COLO829 (cell line): ENCODE measurements at places on chromosomes 7 and 10.
A peak's percentile ranks its signal among the peaks of the same experiment; 100 is the strongest.

GRCh38 chr10:105413997-105414396, 772.9 kb downstream of the SORCS3 start:
- DNase-seq, result no peak

GRCh38 chr7:149385195-149385950, 75.5 kb downstream of the ZNF777 start:
- no peak for DNase-seq

DNA sequence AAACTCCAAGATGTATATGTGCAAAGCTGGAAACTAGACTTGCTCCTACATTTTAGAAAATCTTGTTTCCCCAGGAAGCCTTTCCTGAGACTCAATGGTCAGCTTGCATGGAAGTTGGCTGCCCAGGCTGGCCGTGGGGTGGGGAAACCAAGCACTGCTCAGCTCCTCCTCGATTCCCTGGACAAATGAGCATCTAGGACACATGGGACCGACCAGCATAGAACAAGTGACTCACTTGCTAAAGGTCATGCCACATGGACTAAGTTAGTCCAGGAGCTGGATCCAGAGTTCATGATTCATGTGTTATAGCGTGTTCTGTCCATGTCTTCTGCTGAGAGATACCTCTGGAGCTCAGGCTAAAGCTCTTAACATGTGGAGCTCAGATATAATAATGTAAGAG, 6.2 kb downstream of the FAM180A start:
- DNase-seq, result no peak

DNA sequence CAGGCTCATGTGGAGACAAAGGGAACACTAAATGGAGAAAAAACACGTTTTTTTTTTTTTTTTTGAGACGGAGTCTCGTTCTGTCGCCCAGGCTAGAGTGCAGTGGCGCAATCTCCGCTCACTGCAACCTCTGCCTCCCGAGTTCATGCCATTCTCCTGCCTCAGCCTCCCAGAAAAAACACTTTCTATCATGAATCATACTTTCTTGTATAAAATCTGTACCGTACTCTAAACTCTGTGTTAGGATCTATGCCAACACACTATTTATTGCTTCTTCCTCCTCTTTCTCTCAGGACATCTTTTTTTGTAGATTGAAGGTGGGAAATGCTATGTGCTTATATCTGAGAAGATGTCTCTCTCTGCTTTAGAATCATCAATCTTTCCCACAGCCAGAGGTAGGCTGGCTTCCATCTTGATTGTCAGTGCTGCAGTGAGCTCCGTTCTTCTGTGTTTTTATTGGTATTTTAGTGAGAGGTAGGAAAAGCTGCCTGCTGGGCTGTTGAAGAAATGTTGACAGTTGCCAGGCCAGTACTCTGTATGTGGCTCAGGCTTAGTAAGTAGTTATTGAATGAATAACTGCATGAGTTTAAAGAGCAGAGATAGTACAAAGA, 101.1 kb downstream of the GPR85 start:
- DNase-seq, result no peak

DNA sequence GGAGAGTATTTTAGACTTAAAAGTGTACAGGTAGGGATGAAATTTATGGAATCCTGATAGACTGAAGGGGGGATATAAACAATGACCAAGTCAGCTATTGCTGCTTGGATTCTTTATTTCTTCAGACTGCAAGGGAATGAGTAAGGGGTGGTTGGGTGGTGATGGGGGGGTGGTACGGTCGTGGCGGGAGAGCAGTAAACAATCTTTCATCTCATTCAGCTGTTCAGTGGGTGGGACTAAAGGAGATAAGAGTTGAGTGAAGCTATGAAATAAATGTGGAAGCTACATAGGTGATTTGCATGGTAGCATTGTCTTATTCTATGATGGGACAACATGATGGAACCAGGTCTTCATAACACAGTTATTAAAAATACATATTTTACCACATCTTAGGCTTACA, 1.8 kb downstream of the SEPTIN7 start:
- DNase-seq, result no peak

GRCh38 chr7:124246262-124246863, 213.5 kb upstream of the TMEM229A start:
- DNase-seq, result peak; percentile 12

DNA sequence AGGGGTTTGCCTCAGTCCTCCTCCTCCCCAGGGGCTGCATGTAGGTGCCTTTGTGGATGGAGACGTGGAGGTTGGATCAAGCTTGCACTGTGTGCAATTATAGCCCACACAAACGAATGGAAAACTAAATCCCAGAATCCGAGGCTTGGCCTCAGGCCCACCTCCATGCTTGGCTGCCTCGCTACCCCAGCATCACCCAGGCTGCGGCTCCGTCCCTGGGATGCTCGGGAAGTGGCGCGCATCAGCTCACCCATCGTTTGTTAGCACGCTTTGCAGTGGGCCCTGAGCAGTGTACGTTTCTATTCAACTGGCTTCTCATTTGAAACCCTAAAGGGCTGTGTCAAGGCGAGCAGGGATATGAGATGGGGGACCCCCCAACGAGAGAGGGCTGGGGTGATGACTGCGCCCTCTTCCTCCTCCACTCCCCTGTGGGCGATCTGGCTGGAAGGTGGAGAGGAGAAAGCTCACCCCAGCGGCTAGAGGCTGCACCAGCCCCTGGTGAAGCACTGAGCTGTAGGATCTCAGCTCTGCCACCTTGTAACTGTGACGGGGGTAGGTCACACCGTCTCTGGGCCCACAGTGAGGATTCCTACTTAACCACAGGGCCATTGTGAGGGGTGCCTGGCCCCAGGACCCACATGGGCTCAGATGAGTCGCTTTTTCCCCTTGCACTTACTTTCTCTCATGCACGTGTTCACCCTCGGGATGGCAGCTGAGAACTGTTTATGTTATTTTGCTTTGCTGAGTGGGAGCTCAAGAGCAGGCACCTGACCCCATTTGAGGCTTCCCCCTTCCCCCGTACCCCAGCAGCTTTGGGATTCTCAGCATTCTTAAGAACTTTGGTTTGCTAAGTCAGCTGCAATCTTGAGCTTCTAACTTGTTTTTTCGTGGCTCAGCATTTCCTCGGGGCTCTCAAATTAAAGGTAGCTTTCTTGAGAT, 12.7 kb upstream of the BTBD16 start:
- DNase-seq, result no peak

- DNase-seq, result no peak
Measured at GRCh38 chr7:27616914-27617548, 45.7 kb downstream of the HIBADH start.

GRCh38 chr7:11297764-11298163, 324.1 kb downstream of the PHF14 start:
- DNase-seq, result no peak
